ENCODE measurements at places on chromosomes 5 and 9.

DNA sequence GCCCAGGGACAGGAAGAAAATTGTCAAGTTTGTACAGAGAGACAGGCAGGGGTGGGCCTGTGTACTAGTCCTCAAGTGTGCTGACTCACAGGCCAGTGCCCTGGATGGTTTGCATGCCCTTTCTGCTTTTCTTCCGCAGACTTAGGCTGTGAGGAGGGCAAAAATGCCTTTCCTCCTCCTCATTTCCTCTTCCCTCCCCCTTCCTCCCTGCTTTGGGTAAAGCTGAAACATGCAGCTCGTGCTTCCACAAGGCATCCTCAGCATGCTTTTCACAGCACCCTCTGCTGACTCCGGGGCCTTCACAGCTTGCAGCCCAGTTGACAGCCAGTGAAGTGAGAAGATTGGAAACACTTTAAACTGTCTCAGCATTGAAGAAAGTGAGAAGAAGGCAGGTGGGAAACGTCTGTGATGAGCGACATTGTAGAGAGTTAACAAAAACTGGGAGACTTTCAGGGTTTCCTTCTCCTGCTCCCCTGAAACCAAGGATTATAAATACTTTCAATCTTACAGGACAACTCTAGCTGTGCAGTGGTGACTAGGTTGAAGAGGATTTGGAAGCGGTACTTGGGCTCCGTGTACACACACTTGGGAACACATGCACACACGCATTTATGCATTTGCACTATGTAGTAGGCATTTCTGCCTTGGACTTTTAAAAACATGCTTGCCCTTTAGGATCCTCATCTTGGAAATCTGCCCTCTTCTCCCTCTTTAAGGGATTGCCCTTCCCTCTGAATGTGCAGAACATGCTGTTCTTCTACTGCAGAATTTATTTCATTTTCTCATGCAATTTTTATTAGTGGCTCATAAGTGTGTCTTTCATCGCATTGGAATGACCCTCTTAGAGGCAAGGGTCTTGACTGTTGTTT is 138.8 kb downstream of the GRIA1 start:
- peak; percentile 25 for DNase-seq

- DNase-seq = peak; percentile 83
Measured at GRCh38 chr9:93304574-93305496, 120.9 kb downstream of the WNK2 start.

DNA sequence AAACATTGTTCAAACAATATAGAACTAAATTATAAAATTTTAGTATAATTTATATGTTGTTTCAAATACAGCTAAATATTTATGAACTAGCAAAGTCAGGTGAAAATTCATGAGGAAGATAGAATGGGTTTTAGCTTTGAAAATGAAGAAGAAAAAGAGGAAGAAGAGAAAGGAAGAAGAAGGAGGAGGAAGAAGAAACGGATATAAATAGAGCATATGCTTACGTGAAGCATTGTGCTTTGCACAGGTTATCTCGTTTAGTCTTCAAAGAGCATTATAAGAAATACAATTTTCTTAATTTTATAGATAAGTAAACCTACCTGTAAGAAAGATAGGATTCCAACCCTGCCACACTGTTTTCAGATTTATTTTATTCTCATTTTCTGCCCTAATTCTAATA is 620.6 kb upstream of the DAB2 start:
- DNase-seq = no peak

GRCh38 chr5:114898602-114899001 is 271.1 kb downstream of the TRIM36 start:
- DNase-seq = no peak

GRCh38 chr9:93601063-93601462 is 24.7 kb downstream of the PHF2 start:
- no peak for DNase-seq

- DNase-seq = no peak
Measured at GRCh38 chr5:8508231-8508630, 639.3 kb downstream of the MTRR start.

GRCh38 chr5:69024241-69024651 is 69.6 kb upstream of the SLC30A5 start:
- DNase-seq = peak; percentile 14

GRCh38 chr9:86945728-86946200 is 1.5 kb downstream of the GAS1 start:
- no peak for DNase-seq

GRCh38 chr5:104611135-104611767 is 1048.7 kb upstream of the NUDT12 start:
- DNase-seq = peak; percentile 2

DNA sequence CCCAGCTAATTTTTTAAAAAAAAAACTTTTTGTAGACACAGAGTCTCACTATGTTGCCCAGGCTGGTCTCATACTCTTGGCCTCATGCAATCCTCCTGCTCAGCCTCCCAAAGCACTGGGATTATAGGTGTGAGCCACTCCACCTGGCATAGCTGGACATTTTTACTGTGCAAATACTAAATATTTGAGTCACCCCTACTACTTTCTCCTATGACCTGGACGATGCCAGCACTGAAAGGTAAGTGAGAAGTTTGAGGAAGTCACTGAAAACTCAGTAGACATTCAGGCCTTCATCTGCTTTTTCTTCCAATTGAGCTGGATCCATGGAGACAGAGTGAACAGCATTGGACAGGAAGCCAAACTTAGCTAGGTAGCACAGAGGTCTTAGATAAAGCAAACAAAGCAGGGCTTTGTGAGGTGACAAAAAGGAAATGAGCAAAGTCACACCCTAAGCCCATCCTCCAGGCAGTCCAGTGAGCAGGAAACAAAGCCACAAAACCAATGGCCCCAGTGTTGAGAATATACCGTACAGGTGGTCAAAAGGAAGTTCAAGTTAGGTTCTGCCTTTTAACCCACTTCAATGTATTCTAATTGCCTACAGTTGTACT is 192.6 kb upstream of the RASA1 start:
- no peak for DNase-seq

DNA sequence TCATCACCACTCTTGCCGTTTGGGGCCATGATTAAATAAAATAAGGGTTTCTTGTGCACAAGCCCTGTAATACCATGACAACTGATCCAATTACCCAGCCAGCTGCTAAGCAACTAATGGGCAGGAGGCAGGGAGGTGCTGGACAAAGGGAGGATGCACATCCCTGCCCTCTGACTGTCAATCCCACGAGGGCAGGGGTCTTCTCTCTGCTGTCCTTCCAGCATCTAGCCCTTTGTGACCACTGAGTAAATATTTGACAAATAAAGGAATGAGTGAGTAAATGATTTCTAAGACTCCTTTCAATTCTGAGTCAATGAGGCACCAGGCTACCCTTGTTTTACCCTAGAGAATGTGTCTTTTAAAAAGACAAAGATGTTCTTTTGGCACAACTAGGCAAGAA is 247.1 kb downstream of the SYK start:
- no peak for DNase-seq

- DNase-seq = no peak
Measured at GRCh38 chr5:150579462-150580400, 60.7 kb upstream of the SYNPO start.

- no peak for DNase-seq
Measured at GRCh38 chr9:114231273-114231672, 75.9 kb downstream of the COL27A1 start.

DNA sequence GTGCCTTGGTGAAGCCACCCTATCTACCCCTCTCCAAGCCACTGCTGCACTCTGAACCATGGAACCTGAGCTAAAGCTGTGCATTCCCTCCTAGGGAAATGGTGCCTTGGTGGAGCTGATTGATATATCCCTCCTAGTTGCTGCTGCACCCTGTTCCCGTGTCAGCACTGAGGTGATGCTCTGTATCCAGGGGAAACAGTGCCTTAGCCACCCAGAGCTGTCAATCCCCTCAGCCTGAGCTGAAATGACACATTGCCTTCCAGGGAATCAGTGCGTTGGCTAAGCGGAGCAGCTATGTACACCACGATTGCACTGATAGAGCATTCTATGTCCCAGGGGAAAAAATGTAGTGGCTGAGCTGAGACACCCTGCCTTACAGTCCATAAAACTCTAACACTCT is 257.0 kb downstream of the TMEM232 start:
- DNase-seq = no peak

DNA sequence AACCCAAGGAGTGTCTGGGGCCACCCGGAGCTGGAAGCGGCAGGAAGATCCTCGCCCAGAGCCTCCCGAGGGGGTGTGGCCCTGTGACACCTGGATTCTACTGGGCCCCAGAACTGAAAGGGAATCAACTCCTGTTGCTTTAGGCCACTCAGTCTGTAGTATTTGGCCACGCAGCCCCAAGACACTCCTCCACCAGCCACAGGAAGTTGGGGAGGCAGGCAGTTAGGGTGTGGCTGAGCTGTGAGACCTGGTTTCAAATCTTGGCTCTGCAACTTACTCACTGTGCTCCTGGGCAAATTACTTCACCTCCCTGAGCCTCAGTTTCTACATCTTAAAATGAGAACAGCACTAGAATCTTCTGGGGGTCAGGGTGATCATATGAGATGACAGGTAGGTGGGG is 119.8 kb upstream of the PPP1R26 start:
- no peak for DNase-seq

- no peak for DNase-seq
Measured at GRCh38 chr9:137252555-137253506, 1.7 kb downstream of the STPG3 start.

DNA sequence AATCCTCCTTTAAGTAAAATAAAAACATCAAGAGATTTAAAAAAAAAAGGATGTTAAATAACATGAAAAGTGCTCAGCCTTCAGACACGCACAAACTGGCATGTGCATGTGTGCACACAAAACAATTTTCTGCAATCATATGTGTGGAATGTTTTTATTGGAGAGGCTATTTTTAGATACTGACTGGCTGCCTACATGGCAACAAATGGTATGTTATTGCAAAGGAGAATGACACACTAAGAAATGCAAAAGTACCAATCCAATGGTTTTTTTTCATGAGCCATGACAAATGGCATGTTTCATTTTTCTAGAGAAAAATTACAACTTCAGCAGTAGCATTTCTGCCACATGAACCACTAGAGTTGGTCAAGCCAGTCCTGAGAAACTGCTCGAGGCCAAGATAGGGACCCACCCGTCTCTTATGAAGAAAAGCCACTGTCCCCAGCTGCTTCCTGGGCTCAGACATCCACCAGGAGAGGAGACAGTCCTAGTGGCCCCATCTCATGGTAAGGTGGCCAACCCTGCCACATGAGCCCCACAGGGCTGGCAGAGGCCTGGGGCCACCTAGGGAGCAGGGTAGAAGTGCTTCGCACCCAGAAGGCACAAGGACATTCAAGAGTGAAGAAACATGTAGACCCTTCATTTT is 116.4 kb downstream of the MYO10 start:
- no peak for DNase-seq

Data from G401 (cell line).